Gastrocnemius medialis (tissue), 4 donors: ENCODE measurements at places on chromosomes 11 and 22. TPM values are rescaled to one million over a fixed set of nuclear protein-coding genes. Genes with fewer than 3 reads are reported as not detected.

The CEP126 gene
- total RNA-seq: 0.63 TPM

The OR8K3 gene
- total RNA-seq: not detected

The SLCO2B1 gene
- total RNA-seq: 1.9 TPM

DNA sequence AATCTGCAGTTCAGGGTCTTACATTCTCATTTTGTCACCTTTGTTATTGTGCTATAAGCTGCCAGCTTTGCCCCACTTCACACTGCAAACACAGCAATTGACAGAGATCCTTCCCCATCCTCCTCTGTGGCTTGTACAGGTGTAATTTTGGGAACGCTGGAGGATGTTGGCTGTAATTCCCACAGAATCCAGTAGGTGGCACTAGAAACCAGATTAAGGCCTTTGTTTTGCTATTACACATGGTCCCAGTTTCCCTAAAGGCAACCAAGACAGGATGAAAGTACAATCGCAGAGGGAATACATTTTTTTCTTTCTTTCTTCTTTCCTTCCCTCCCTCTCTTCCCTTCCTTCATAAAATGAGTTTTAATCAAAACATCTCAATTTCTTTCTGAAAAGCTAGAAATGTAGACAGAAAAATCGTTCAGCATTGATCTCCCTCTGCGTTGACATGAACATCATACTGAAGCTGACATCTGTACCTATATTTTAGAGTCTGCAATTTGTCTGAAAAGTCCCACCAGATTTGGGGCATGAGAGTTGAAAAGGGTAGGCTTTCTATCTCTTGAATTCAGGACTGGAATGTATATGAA lies 21.3 kb upstream of the NELL1 start:
- no peak for DNase-seq

DNA sequence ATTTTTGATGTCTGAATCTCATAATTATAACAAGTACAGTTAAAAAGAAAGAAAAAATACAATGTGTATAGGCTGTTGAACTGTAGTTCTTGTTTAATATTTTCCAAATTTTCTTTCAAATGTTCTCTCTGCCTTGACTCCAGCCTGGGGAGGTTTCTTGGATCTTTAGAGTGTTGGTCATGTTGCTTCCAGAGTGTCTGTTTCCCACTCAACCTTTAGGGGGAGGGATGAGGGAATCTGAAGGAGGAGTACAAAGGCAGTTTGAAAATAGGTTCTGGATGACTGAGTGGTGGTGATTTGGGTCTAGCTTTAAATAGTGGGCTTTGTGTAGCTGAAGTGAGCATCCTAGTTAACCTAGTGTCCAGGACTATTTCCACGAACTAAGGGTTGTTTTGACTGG lies 2.0 kb downstream of the CTNND1 start:
- DNase-seq: no peak

- no peak for DNase-seq
These were observed 98.2 kb upstream of the ALX4 start for GRCh38 chr11:44408141-44408540.

GRCh38 chr11:45665206-45665932 lies at the start of gene CHST1:
Gene CHST1 (minus strand): TSS chr11:45665622. CDS start chr11:45650923, 14,699 bp downstream.
- peak; percentile 43 for DNase-seq

- no peak for DNase-seq
These were observed 209.8 kb upstream of the MTNR1B start for GRCh38 chr11:92759571-92760214.

GRCh38 chr11:46609386-46609785 lies 7.6 kb downstream of the HARBI1 start:
- DNase-seq: no peak

DNA sequence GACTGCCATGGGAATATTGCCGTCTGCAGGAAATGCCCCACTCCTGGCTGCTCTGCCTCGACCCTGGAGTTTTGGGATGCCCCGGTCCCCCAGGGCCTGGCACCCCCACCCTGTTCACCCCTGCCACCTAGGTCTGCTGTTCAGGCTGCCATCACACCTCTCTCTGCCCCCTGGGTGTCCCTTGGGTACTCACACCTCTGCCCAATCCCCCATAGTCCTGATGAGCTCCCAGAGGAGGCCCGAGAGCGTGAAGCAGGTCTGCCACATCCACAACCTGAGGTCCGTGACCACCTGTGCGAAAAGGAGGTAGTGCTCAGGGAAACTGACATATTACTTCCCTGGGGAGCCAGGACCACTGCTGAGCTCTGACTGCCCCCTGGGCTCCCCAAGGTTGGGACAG lies 20.2 kb upstream of the DRICH1 start:
- no peak for DNase-seq

DNA sequence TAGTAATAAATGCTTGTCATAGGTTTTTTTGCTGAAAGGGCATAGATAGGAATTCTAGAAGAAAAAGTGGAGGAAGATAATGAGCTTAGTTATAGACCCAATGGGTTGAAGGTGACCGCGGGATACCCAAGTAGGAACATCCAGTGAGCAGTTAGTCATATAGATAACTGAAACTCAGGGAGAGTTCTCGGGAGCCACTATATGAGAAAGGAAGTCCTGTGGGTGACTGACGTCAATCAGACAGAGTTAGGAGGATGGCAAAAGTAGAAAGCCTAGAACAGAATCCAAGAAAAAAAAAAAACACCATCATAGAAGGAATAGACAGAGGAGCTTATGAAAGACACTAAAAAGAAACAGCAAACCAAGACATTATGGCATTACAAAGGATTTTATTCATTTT lies 1.6 kb upstream of the CNGA4 start:
- DNase-seq: no peak

DNA sequence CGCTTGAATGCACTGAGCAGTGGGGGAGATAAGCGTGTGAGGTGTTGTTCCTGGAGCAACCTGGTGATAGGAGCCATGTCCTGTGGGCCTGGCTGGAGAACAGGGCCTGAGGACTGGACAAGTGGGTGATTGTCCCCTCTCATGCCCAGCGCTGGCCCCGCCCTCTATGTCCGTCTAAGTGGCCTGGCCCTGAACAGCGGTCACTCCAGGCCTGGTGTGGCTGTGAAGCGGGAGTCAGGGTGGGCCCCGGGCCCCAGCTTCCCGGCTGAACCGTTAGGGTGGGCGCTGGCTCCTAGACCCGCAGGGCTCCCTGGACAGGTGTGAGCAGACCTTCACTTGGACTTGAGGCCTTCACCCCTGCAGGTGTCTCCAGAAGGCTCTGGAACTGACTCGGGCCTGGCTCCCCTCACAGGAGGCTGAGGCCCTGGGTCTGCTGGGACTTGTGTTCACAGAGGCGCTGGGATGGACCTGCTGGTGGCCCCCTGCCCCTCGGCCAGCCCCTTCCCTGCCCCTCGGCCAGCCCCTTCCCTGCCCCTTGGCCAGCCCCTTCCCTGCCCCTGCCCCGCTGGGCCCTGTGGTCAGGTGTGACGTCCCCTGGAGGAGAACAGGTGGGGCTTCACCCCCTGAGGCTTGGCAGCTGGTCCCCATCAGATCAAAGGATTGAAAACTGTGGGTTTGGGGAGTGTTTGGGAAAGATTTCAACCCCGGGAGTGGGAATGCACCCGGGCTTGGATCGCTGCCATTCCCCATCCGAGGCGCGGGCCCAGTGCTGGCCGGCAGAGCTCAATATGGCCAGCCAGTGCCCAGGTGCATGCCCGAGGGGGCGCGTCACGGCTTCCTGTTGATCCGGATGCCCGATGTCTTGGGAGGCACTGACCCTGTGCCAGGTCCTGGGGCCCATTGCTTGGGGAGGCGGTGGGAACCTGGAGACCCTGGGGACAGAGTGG lies 3.2 kb upstream of the MUC6 start:
- DNase-seq: no peak

- DNase-seq: peak; percentile 43
These were observed 37.8 kb downstream of the PPP6R3 start for GRCh38 chr11:68498321-68498720.

DNA sequence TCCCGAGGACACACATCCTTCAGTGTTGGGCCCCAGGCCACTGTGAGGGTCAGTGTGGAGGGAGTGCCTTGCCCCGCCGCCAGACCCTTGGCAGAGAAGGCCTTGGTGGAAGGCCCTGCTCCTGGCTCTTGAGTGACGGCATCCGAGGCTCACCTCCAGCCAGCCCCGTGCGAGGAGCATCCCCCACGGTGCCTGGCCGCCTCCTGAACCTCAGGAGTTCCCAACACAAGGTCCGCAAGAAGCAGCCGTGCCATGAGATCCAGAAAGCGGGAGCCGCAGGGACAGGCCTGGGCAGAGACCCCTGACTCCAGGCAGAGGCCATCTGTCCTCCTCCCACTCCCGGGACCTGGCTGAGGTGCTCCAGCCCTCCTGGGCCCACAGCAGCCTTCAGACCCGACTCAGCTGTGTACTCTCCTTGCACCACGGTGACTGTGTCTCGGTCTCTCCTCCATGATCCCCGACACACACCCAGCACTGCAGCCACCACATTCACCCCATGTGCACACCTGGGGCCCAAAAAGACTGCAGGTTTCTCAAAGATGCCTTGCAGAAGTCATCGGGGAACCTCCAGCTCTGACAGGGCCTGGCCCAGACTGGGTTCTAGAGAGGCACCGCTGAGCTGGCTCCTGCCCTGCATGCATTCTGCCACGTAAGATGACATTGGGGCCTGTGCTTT lies 870.2 kb downstream of the BRD1 start:
- no peak for DNase-seq
